ENCODE measurements at places on chromosomes 4 and X.

- peak; percentile 33 for DNase-seq
Observed at GRCh38 chrX:14529290-14529989, at the start of gene GLRA2. Gene GLRA2, plus strand, starts transcription at chrX:14529536. Its CDS starts 522 bp downstream, at chrX:14530058.

- DNase-seq, result no peak
Observed at GRCh38 chr4:168124008-168124641, 31.8 kb downstream of the ANXA10 start.

DNA sequence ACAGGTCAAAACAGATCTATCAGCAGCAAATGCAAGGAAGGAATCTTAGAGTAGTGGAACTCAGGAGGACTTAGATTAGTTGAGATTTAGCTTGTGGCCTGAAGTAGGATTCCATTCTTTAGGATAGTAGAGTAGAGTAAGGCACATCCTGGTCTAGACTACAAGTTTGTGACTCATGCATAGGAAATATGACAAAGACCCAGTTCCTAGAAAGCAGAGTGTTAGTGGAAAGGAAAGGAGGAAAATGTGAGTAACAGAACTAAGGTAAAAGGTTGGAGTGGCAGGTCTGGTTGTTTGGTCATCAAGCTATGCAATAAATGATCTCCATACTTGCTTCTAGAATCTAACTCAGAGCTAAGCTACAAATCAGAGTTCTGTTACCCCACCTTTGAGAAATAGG, 595.0 kb downstream of the ACTRT1 start:
- DNase-seq, result no peak

DNA sequence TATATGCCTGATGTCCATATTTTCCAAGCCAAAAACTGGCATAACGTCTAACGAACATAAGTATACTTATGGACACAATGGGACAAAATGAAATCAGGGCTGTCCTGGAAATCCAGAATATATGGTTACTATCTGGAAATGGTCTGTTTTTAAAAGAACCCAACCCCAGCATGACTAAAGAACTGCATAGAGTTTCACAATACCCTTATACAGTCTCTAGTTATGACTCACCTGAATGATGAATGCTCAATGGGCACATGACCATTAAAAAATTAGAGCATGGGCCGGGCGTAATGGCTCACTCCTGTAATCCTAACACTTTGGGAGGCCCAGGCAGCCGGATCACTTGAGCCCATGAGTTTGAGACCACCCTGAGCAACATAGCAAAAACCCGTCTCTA, 31.8 kb downstream of the AMMECR1 start:
- DNase-seq, result no peak

DNA sequence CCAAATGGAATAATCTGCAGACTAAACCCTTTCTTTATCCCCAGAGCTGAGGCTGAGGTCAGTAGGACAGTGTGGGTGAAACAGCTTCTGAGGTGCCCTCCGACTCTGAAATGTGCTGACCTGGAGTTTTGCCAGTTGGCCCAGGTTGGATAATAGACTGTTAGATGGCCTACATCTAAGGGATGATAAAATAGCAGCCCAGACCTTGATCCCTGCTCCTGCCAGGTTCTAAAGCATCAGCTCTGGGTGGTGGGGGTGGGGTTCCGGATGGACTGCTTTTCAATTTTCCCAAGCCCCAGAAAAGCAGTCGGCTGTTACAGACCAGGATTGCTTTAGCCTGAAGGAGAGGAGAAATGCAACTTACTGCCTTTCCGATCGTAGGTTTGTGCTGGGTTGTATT, 110.4 kb downstream of the NHS start:
- DNase-seq, result no peak

GRCh38 chr4:109164011-109164410, 138.4 kb downstream of the COL25A1 start:
- no peak for DNase-seq

DNA sequence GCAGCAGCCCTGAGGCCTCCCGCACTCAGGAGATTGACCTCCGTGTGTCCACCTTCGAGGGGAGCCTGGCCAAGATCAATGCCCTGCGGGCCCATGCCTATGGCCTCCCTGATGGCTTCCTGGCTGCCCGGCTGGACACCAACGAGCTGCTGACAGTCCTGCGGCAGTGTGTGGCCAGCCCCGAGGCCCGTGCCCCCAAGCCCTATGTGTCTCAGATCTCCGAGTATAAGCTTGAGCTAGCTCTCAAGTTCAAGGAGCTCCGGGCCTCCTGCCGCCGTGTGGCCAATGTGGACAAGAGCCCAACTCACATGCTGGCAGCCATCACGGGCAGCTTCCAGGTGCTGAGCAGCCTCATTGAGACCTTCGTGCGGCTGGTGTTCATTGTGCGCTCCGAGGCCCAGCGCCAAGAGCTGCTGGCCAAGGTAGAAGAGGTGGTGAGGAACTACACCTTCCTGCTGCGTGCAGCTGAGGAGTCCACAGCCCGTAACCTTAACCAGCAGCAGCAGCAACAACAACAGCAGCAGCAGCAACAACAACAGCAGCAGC, 25.5 kb upstream of the PRPS1 start:
- no peak for DNase-seq

DNA sequence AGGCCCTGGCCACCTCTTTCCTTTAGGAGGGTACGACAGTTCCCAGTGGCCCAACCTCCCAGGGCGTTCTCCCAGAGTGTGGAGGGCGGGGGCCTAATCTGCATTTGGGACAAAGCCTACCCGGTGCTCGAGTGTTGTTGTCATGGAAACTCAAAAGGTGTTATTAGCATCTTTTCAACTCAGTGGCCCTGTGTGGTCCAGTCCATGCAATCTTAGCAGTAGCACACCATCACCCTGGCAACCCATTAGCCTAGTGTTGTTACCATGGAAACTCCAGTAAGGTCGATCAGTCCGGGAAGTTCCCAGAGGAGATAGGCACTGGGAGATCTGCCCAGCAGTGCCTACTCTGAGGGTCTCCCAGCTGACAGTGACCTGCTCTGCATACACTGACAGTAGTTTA, 20.2 kb downstream of the APLN start:
- no peak for DNase-seq

DNA sequence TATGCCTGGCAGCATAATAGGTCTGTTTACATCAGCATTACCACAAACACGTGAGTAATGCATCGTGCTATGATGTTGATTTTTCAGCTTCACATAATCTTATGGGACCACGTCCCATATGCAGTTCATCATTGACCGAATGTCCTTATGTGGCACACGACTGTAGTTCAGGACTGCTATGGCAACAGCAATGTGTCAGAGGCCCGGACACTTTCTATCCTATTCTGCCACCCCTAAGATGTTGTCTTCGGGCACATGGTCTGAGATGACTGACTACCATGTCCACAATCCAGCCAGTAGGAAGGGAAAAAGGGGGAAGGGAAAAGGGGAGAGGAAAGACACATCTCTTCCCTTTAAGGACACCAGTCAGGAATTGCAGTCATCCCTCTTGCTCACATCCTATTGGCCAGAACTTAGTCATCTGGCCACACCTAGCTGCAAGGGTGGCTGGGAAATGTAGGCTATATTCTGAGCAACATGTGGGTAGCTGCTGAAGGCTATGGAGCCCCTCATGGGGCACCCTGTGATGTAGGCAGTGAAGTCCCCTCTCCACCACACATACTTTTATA, 196.0 kb upstream of the RBPJ start:
- DNase-seq, result peak; percentile 9

GRCh38 chrX:148763896-148764295, 263.5 kb downstream of the AFF2 start:
- DNase-seq, result no peak

DNA sequence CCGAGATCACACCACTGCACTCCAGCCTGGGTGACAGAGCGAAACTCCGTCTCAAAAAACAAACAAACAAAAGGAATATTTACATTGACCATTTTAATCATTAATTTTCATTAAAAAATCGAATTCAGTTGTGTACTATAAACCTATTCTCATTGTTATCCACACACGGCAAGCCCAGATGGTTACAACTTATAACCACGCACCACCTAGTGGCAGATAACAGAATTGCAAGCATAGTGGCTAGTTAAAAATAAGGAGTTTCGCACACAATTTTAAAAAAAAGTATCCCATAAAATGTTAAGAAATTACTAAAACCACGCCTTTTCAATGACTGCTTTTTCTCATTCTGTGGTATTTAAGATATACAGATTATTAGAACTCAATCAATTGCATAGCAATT, 25.4 kb downstream of the MBNL3 start:
- peak; percentile 34 for DNase-seq

- no peak for DNase-seq
Observed at GRCh38 chr4:71300964-71301363, 37.9 kb upstream of the SLC4A4 start.

DNA sequence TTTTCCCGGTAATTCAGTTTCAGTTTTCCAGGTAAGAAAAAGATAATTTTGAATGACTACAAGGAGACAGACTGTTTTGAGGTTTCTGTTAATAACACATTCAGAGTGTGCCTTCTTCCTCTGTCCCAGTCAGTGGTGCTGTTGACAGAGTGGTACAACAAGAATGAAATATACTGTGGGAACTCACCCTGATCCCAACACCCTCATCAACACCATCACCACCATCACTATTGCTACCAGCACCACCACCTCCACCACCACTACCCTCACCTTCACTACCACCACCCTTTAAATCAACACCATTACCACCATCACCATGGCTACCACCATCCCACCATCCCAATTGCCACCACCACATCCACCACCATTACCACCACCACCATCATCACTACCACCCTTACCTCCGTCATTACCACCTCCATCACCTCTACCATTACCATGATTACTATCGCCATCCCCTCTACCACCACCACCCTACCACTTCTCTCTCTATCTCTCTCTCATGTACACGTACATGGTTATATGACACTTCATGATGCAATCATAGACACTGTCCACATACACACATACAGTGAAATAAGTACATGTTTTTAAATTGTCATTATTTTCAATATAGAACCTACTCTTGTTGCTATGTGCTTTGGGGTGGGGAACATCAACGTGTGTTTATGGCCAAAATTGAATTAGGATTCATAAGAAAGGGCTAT, 91.5 kb downstream of the MAMLD1 start:
- no peak for DNase-seq

DNA sequence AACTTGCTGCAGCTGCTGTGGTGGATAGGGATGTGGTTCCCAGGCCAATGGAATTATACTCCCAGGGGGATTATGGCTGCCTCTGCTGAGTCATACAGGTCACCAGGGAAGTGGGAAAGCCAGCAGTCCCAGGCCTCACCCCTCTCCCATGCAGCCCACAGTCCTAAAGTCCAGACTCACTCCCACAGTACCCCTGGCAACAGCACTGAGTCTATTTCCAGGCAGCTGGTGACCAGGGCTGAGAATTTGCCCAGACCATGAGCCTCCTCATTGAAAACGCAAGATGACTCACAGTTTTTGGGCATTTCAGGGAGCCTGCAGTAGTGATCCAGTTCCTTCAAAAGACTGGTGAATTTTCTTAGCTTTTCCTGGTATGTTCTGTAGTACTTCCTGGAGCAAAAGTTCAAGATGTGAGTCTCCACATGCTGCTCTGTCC, 137.6 kb downstream of the NPNT start:
- no peak for DNase-seq

- no peak for DNase-seq
Observed at GRCh38 chr4:48022192-48022799, 5.7 kb downstream of the NIPAL1 start.

DNA sequence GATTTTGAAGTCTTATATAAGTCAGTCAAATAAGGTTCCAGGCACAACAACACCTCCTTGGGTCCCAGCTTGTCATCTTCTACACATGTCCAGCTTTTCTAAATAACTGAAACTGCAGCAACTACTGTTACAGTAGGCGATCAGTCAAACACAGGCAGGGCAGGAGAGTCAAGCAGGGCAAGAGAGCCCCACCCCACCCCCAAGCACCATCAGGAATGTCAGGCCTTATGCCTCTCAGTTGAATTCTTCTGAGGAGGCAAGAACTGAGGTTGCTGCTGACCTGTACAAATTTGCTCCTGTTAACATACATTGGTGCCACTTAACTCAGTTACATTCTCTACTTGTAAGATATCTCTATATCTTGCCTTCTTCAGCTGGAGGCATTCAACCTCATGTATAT, 608.8 kb upstream of the PCDH10 start:
- no peak for DNase-seq

DNA sequence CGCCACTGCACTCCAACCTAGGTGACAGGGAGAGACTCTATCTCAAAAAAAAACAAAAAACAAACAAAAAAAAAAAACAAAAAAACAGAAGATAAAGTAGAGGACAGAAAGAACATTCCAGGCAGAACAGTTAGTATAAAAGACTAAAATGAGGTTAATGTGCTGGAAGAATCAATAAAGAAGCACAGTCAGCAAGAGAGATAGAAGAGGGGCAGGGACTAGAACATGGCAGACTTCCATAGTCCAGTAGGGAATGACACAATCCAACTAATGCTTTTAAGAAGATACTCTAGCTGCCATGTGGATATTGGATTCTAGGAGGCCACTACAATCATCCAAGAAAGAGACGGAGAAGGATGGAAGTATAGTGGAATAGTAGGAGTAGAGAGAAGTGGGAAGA, 11.6 kb downstream of the ADGRG2 start:
- no peak for DNase-seq

GRCh38 chrX:71814123-71814912, 51.2 kb downstream of the CXorf49B start:
- no peak for DNase-seq

GRCh38 chr4:76061982-76062381, 12.5 kb upstream of the ART3 start:
- no peak for DNase-seq

DNA sequence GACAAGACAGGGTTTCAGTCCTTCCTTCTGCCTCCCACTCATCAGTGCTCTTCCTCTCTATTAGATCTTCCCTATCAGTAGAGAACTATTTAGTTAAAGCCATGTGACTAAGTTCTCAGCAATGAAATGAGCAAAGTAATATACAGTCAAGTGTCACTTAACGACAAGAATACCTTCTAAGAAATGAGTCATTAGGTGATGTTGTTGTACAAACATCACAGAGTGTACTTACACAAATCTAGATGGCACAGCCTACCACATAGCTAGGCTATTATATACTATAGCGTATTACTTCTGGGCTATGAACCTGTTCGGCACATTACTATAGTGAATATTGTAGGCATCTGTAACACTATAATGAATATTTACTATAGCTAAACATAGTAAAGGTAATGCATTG, 71.3 kb downstream of the POU4F2 start:
- no peak for DNase-seq

DNA sequence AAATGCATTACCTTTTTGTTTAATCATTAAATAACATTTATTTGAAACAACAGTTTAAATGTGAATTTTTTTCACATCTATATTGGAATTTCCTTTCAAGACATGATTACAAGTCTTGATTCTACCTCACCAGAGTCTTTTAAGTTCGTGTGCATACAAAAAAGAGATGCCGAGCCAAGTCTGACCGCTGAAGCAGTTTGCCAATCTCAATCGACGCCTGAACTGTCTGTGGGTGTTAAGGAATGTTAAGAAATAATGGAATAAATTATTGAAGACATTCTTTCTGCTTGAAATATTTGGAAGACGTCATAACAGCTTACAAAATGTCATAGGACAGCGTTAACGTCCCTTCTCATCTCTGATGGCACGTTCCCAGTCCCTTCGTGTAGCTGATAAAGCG, 27.9 kb upstream of the TNIP3 start:
- no peak for DNase-seq

- DNase-seq, result no peak
Observed at GRCh38 chr4:90190525-90190924, 63.3 kb downstream of the CCSER1 start.

GRCh38 chrX:13750812-13751211, 16.3 kb downstream of the OFD1 start:
- no peak for DNase-seq

All from NAMALWA (cell line).